Tracheal epithelial cell (primary cell): ENCODE measurements at places on chromosomes 6 and 20. TPM values are rescaled to one million over a fixed set of nuclear protein-coding genes. Genes with fewer than 3 reads are reported as not detected.

EYS gene
- under 0.01 and 0.64 TPM in 2 replicates for total RNA-seq

NR2E1 gene
- not detected in 2 replicates for total RNA-seq

ERVFRD-1 gene
- total RNA-seq = not detected in 2 replicates

DYNLRB1 gene
- total RNA-seq = 14.7 and 22.9 TPM in 2 replicates

PROCR gene
- total RNA-seq = 92.3 and 122 TPM in 2 replicates

ZSCAN23 gene
- 1.1 and 1.9 TPM in 2 replicates for total RNA-seq
